ENCODE measurements at places on chromosomes 5 and 9.

DNA sequence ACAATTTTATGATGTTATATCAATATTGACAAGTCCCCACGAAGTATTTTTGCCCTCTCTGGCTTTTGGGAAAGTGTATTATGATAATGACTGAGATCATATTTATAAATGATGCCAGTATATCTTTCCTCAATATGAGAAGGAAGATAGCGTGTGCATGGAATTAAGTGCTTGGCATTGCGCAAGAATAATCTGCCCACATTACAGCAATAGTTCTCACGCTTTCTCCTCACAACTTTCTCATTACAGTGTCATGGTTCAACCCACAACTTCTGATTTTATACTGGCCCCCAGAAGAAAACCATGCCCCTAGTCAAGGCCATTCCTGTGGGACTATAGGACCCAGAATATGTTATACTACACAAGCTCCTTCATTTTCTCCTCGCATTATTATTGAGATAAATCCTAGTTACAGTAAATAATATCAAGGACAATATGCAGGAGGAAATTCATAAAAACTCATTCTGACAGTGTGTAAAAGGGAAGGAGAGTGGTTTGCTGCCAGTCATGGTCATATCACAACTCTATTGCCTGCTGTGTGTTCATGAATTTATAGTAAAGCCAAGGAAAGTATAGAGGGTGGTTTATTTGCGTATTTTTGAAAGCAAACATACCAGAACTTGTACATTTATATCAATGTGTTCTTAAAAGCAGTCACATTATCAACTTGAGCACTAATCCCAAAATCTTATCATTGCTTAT is 114.1 kb downstream of the PIK3R1 start:
- DNase-seq, result no peak

GRCh38 chr5:156778139-156778706 is 71.9 kb upstream of the PPP1R2B start:
- no peak for DNase-seq

GRCh38 chr9:86721226-86721781 is 226.0 kb downstream of the GAS1 start:
- no peak for DNase-seq

- DNase-seq, result no peak
Measured at GRCh38 chr9:18045326-18045725, 428.6 kb upstream of the ADAMTSL1 start.

- DNase-seq, result no peak
Measured at GRCh38 chr5:80975065-80975464, 14.9 kb downstream of the RASGRF2 start.

GRCh38 chr9:99093492-99093791 is 11.5 kb upstream of the TGFBR1 start:
- DNase-seq, result no peak

GRCh38 chr9:134590240-134591081 is 51.1 kb upstream of the COL5A1 start:
- no peak for DNase-seq

DNA sequence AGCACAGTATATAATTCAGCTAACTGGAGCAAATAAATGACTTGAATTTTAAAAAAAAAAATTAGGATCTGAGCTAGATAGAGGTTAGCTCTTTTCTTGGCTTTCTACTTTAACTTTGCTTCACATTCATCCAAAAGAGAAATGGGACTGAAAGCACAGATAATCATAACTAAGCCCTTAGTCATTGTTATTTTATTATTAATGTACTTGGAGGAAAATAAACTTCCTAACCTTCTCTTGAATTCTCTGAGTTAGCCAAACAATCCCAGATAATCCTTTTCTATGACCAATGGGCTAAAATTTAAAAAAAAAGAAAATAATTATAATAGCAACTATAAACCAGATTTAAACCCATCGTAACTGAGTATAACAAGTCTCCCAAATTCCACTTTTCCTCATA is 57.6 kb upstream of the RASA1 start:
- DNase-seq, result no peak

DNA sequence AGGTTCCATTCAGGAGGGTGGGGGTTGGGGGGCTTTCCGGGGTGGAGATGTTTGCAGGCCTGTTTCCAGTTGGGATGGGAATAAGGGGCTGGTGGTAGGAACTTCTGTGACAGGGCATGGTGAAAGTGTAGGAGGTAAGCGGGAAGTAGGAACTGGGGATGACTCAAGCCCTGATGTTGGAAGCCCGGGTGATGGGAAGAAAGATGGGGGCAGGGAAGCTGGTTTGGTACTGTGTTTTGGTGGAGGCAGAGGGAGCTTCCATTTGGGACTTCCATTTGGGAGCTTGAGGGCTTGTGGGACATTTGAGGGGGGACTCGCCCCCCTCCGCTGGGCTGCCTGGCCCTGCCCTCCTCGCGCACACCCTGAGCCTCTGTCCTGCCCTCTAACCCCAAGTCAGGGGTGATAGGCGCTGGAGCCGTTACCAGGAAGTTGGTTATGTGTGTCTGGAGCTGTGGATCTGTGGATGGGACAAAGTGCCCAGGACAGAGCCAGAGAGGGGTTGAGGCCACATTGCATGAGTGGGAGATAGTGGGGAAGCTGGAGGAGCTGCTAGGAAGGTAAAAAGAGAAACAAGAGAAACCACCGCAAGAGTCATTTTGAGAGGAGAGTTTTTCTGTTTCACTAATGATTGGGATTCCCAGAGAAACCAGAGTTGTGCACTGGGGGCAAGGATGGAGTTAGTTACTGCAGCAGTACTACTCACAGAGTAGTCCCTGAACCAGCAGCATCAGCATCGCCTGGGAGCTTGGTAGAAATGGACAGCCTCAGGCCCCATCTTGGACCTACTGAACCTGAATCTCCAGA is 6.6 kb downstream of the RGS14 start:
- no peak for DNase-seq

- DNase-seq, result no peak
Measured at GRCh38 chr5:159100782-159101646, 1.3 kb upstream of the EBF1 start.

GRCh38 chr9:9924376-9924775 is 688.4 kb downstream of the PTPRD start:
- no peak for DNase-seq

DNA sequence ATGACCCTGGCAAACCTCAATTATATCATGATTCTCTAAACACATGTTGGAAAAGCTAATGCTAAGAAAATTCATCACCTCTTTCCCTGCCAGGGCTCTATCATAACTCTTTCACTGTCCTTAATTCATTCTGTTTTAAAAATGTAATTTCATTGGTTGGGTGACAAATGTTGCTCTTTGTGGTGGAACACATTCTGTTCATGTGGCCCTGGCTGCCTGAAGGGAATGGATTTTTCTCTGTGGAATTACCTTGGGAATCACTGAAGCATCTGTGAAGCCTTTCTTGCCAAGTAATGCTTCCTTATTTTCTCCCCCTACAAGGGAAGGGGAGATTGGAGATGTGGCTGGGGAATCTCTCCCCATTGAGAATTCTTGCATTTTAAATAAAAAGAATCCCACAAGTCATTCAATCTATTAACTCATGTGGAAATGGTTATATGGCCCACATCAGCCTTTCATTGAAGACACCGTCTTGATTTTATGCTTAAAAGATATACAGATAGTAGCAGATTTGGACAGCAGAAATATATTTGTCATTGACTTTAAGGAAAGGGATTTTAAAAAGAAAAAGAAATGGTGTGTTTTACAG is 201.8 kb upstream of the NMUR2 start:
- no peak for DNase-seq

GRCh38 chr9:112069318-112070169 is 105.6 kb downstream of the SUSD1 start:
- DNase-seq, result peak; percentile 42

- DNase-seq, result no peak
Measured at GRCh38 chr5:25568989-25569625, 924.3 kb upstream of the CDH10 start.

- no peak for DNase-seq
Measured at GRCh38 chr9:124363326-124364096, 51.7 kb downstream of the PSMB7 start.

DNA sequence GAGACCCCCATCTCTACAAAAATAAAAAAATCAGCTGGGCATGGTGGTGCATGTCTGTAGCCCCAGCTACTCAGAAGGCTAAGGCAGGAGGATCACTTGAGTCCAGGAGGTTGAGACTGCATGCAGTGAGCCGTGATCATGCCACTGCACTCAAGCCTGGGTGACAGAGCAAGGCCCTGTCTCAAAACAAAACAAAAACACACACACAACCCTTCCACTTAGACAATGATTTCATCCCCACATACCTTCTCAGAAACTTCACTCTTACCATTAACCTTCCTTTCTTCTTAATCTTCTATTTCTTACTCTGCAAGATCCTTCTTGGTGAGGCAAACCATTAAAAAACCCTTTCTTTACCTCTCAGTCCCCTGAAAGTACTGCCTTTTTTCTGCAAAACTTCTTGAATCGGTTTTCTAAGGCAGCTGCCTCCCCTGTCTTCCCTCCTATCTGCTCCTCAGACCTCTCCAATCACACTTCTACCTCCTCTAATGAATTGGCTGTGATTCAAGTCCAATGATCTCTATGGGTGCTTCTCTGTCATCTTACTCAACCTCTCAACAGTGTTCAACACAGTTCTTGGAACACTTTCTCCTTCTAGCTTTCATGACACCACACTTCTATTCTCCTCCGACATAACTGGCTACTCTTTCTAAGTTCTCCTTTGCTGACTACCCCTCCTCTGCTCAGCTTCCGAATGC is 47.3 kb downstream of the PFDN1 start:
- DNase-seq, result no peak

DNA sequence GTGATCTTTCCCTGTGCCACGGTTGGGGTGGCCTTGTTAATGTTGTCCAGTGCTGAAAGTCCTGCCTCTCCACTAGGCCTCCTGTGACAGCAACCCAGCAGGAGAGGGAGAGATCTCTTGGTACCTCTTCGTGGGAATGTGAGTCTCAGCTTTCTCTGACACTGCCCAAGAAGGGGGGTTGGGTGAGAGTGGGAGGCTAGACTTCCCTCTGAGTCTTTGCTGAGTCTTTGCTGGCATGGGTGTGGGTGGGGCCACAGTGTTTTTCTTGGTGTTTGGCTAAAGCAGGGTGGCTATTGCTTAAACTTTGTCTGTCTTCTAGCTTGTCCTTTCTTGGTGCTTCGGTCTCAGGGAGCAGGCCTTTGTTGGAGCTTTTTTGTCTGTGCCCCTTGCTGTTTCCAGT is 145.6 kb downstream of the GNA14 start:
- DNase-seq, result no peak

GRCh38 chr5:68711293-68712200 is 382.3 kb upstream of the SLC30A5 start:
- peak; percentile 48 for DNase-seq

GRCh38 chr5:84791138-84791537 is 406.5 kb upstream of the EDIL3 start:
- no peak for DNase-seq

DNA sequence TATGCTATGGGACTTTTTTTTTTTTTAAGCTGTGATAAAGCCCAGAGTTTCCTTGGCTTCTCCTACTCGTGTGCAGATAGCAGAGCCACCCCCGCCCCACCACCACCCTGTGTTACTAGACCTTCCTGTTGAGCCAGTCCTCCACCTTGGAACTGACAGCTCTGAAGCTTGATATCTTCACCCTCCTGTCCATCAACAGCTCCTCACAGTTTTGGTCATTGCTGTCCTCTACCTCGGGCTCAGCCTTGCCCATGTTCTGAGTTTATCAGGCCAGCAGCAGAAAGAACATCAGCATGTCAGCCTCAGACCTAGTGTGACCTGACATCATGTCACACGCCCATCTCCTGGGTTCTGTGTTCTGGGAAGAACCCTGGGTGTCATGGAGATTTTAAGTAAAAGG is 167.1 kb upstream of the RAI14 start:
- no peak for DNase-seq

DNA sequence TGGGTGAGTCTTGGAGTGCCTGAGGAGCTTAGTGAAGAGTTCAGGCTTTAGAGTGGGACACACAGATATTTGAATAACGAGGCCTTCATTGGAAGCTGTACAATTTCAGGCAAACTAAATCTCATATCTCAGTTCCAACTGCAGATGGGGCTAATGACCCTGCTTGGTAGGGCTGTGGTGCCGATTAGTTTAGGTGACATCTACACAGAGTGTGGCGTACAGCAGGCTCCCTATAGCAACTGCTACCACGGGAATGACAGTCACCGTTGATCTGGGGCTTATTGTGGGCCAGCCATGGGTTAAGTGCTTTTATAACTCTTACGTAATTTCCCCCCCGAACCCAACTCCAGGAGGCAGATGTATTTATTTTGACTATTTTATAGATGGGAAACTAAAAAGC is 70.8 kb downstream of the FAT2 start:
- no peak for DNase-seq

DNA sequence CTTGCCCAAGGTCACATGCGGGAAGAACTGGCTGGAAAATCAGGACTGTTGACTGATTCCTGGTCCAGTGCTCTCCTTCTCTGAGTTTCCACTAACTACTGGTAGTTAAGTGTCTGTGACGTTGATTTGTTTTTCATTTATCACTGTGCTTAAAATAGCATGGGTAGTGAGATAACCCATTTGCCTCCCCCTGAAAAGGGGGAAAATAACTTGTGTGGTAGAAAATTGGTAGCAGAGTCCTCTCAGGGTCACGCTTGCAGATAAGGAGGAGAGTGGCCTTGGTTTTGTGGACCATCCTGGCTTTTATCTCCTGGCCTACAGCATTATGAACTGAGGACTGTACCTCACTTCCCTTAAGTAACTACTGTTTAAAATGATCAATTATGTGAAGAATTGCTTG is 10.9 kb downstream of the FUBP3 start:
- DNase-seq, result no peak

- no peak for DNase-seq
Measured at GRCh38 chr5:139668064-139668880, 20.1 kb downstream of the CXXC5 start.

DNA sequence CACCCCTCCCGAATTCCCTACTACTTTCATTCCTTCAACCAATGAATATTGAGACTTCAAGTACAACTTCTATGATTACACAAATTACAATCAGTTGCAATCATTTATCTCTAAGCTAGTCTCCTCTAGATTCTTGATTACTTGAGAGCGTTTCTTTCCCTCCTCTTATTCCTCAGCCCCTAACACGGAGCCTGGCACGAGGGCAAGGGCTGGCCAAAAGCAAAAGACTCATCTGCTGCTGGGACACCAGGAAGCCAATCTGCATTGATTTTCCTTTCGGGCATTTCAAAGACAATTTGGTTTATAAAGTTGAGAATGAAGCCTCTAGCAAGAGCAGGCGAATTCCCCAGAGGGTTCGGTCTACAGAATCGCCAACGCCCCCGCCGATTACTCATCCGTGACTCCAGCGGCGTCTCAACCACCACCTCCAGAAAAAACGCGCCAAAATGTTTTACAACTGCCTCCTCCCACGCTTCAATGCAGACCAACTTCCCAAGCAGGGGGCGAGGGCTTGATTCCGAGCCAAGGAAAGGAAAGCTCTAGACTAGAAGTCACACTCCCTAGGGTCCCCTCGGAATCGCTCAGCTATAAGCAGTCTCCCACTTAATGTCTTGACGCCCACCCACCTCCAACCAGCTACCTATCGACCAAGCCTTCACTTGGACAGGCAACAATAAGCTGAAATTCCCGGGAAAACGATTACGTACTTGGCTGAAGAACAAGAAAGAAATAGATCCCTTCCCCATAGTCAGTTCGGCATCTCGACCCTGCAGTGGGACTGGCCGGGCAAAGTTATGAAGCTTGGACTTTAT is 1.5 kb downstream of the PCSK1 start:
- DNase-seq, result peak; percentile 6
